ENCODE measurements at places on chromosomes 11 and 22.

- DNase-seq, result no peak
Measured at GRCh38 chr22:44734278-44734677, 18.1 kb upstream of the ARHGAP8 start.

DNA sequence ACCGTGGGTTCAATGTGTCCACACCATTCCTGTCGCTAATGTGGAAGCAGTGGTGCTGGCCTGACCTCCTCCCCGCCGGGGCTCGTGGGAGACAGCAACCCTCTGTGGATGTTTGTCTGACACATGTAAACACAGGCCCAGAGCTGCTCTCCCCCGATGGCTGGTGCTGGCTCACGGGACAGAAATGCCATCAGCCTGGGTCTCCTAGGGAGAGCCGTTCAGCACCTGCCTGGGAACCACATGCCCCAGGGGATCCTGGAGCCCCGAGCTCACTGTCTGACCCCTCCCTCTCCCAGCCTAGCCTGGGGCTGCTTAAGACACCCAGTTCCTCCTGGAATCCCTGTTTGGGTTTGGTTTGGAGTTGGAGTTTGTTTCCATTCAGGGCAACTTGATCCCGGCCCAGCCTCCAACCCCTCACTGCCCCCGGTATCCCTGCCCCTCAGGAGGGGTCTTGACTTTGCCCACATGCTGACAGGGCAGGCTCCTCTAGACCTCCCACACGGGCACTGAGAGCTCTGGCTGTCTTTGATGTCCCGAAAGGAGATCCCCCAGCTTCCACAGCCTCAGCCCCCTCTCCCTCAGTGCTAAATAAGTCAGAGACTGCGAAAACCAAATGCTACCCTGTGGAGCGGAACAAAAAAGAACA, 50.9 kb upstream of the WNT11 start:
- DNase-seq, result no peak

- DNase-seq, result no peak
Measured at GRCh38 chr11:69911310-69912160, 92.3 kb upstream of the FGF3 start.

- no peak for DNase-seq
Measured at GRCh38 chr11:17544181-17544622, at the start of gene USH1C. USH1C (minus strand) TSS chr11:17544416; CDS start chr11:17544307, 109 bp downstream.

GRCh38 chr11:110435780-110436717, 6.3 kb downstream of the FDX1 start:
- DNase-seq, result no peak

DNA sequence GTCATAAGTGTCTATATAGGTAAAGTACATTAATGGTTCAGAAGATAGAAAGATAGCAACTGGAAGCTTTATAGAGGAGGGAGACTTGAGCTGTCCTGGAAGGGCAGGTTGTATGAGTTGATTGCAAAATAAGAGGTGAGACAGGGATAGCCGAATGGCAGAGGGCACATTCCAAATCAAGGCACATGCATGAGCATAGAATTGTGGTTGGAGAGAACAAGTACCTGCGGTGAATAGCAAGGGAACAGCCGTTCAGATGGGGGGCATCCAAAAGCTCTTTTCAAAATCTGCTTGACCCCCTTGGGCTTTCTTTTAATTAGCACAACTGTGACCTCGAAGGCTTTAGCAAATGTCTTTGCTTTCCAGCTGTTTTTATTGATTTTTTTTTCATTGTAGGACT, 473.0 kb upstream of the CCDC90B start:
- DNase-seq, result no peak

DNA sequence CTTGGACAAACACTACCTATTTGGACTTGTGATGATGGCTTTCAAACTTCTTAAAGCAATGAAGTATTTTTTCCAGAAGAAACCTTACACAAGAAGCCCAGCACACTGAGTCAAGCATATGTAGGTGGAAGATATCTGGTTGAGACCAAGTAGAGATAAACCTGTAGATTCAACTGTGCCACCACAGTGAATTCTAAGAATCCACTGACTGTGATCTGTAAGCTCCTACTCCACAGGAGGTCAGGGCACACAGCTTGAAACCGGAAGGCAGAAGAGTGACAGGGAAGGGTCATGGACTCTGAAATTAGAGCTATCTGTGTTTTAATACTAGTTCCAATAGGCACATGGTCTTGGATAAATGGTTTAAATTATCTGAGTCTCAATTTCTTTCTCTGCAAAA, 404.5 kb downstream of the ETS1 start:
- no peak for DNase-seq

GRCh38 chr11:122320671-122321070, 204.7 kb upstream of the BLID start:
- DNase-seq, result no peak

DNA sequence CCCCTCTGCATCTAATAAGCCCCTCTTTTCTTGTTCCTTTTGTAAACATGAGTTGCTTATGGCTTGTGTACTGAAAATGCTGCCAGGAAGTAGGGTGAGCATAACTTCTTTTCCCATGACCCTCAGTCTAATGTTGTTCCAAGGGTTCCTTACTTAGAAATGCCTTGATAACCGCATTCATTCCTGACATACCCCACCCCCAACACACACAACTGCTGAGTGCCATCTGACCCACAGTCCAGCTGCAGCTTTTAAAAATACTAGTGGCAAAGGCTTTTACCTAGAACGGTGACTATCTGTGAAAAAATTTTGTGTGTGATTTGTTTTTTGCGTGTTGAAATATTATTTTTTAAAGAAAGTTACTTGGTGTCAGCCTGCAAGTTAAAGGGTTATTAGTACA, 52.6 kb downstream of the ARHGAP42 start:
- no peak for DNase-seq

DNA sequence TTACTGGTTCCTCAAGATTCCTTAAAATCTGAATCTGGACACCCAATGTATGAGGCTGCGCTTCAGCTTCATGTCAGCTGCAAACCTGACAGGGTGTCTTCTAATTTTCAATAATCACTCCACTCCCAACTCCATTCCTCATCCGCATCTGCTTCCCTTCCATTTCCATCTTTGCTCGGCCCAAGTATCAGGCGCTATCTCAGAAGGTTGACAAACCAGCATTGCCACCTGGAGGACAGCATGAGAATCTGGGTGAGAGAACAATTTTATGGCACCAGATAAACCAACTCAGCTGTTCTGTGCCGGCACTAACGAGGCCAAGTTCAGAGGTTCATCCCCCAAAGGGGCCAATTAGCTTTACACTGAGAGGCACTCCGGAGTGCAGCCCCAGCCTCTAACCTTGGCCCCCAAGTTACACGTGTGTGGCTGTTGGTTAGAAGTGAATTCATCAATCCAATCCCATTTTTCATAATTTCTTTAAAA, 79.1 kb upstream of the LMO2 start:
- DNase-seq, result peak; percentile 43

DNA sequence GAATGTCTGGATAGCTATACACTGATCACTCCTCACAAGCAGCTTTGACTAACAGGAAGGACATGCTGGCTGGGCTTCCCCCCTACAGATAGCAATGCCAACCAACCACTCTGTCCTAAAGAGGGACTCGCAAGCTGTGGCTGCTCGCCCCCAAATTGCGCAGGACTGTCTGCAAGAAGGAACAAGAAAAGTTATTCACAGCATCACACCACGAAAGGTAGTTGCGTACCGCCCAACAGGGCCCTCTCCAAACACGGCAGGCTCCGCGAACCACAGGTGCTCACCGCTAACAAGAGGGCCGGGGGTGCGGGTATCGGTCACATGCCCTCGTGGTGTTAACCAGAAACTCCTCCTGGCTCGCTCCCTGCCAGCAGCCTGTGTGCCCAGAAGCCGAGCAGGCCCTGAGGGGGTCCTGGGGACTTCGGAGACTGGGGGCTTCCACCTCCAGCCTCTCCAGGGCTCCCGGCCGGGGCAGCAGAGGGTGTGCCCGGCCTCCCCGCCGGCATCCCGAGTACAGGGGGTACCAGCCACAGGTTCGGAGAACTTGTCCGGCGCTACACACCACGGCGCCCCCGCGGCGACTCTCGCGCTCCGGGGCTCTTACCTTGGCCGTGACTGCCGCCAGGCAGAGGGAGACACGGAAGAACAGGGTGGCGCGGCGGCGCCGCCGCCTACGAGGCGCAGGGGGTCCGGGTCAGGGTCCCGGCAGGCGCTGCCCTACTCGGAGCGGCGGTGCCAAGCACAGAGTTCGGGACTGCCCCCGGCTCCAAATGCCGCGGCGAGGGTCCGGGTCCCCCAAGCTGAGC, 682 bp downstream of the LARGE1 start:
- DNase-seq, result no peak

- DNase-seq, result no peak
Measured at GRCh38 chr11:122085712-122086111, 30.3 kb downstream of the BLID start.

GRCh38 chr22:33012833-33013450, 45.2 kb downstream of the SYN3 start:
- DNase-seq, result no peak

Data from NCI-H2029 treated with DMSO at 0.1 percent for 48 hours (cell line).